Astrocyte (in vitro differentiated cells and primary cell): ENCODE measurements at places on chromosomes 13 and 19. TPM values are rescaled to one million over a fixed set of nuclear protein-coding genes. Genes with fewer than 3 reads are reported as not detected.
A peak's percentile ranks its signal among the peaks of the same experiment; 100 is the strongest.

GRCh38 chr13:98409281-98409680 lies 167.6 kb downstream of the STK24 start:
- no peaks in the 10 kb centered on the region for H3K4me1 ChIP-seq
- H3K4me3 ChIP-seq: no peak overlapping the region
- H3K27me3 ChIP-seq: no peaks in the 10 kb centered on the region
- no peaks in the 10 kb centered on the region for H3K36me3 ChIP-seq
- no peak overlapping the region for H3K27ac ChIP-seq
- no peak for DNase-seq

DNA sequence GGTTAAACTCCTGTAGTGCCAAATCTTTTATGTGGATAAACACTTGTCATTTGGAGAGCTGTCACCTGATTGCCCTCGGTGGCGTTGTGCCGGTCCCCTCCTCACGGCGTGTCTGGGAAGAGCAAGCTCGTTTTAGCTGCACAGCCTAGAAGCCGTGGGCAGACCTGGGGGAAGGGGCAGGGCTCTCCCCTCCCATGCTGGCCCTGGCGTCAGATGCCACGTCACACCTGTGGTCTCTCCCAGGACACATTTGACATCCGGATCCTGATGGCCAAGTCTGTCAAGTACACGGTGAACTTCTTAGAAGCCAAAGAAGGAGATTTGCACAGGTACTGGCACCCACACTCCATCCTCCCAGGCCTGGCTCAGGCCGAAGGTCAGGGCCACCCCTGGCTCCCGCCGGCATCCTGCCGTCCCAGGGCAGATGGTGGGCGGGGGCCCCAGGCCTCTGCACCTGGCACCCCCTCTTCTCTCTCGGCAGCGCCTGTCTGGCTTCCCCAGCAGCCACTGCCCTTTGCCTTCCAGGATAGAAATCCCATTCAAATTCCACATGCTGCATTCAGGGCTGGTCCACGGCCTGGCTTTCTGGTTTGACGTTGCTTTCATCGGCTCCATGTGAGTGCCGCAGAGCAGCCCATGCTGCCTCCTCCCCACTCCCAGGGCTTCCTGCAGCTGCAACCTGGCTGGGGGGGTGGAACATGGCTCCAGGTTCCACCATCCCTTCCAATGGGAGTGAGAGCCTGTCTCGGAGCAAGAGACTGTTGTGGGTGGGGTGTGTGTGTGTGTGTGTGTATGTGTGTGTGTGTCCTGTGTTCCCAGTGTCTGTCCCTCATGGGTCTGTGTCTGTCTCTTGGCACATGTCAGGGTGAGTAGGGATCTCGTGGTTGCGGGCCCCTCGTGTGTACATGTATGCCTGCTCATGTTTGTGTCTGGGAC lies 8.8 kb downstream of the YIPF2 start:
- H3K4me3 ChIP-seq: no peak overlapping the region
- H3K27me3 ChIP-seq: no peaks in the 10 kb centered on the region
- no peak for DNase-seq

DNA sequence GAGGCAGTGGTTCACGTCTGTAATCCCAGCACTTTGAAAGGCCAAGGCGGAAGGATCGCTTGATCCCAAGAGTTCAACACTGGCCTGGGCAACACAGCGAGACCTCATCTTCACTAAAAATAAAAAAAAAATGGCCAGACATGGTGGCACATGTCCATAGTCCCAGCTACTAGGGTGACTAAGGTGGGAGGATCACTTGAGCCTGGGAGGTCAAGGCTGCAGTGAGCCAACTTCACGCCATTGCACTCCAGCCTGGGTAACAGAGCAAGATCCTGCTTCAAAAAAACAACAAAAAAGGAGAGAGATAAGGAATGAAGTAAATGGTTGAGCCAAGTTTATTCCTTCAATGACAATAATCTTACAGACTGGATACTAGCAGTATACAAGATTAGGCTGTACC lies 21.3 kb downstream of the TBC1D4 start:
- peaks cover 2% of the 10 kb centered on the region for H3K36me3 ChIP-seq
- no peak overlapping the region for H3K27ac ChIP-seq
- H3K4me1 ChIP-seq: peaks cover 4% of the 10 kb centered on the region
- H3K4me3 ChIP-seq: no peak overlapping the region
- no peaks in the 10 kb centered on the region for H3K27me3 ChIP-seq

GRCh38 chr19:17743874-17744580 lies 7.2 kb upstream of the FCHO1 start:
- H3K36me3 ChIP-seq: no peaks in the 10 kb centered on the region
- no peak overlapping the region for H3K4me3 ChIP-seq
- DNase-seq: peak; percentile 39
- H3K4me1 ChIP-seq: peaks cover 3% of the 10 kb centered on the region
- H3K27ac ChIP-seq: no peak overlapping the region
- H3K27me3 ChIP-seq: no peaks in the 10 kb centered on the region

DNA sequence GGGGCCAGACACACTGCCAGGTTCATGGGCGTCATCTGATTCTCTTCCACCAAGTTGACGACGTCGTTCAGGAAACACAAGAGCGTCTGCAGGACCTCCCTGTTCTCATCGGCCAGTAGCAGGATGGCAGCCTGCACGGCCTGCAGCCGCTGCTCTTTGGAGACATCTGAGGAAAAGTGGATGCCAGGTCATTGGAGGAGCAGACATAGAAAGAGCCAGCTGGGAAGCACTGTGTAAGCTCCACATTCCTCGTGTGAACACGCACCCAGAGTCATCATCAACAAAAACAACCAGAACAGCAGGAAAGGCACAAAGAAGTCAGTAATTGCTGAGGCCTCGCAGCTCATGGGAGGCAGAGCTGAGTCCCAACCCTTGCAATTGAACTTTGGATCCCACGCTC lies 96.5 kb downstream of the KL start:
- no peak for DNase-seq
- H3K4me1 ChIP-seq: peaks cover 20% of the 10 kb centered on the region
- no peaks in the 10 kb centered on the region for H3K27me3 ChIP-seq
- H3K27ac ChIP-seq: peak overlapping the region; percentile 74

- no peaks in the 10 kb centered on the region for H3K4me1 ChIP-seq
- peaks cover 12% of the 10 kb centered on the region for H3K27me3 ChIP-seq
- no peaks in the 10 kb centered on the region for H3K36me3 ChIP-seq
- H3K27ac ChIP-seq: no peak overlapping the region
Measured at GRCh38 chr19:18231775-18232174, 5.5 kb upstream of the PDE4C start.

GRCh38 chr13:94343243-94343585 lies 136.3 kb downstream of the DCT start:
- peak overlapping the region; percentile 8 for H3K4me3 ChIP-seq
- peak overlapping the region; percentile 3 for H3K27ac ChIP-seq
- peak; percentile 61 for DNase-seq
- H3K27me3 ChIP-seq: no peaks in the 10 kb centered on the region

DNA sequence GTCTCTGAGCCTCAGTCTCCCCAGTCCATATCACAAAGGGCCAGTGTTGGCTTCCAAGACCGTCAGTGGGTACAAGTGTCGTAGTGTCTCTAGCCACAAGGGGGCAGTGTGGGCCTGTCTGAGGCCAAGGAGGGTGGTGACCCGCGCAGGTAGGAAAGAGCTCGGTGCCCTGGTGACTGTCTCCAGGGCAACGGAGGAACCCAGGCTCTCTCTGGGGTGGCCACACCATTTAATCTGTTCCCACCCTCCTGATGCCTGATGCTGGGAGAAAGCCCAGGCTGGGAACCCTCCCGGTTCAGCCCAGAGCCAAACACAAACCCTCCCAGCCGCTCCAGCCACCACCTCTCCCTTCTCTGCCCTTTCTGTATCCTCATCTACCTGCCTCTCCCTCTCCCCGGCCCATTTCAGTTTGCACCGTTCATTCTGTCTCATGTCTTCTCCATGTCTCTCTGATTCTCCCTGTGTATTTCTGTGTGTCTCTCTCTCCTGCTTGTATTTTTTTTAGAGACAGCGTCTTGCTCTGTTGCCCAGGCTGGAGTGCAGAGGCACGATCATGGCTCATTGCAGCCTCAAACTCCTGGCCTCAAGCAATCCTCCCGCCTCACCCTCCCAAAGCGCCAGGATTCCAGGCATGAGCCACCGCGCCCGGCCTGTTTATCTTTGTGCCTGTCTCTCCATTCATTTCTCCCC lies 17.5 kb upstream of the MEIS3 start:
- no peak overlapping the region for H3K4me3 ChIP-seq
- peaks cover 11% of the 10 kb centered on the region for H3K27me3 ChIP-seq
- no peaks in the 10 kb centered on the region for H3K4me1 ChIP-seq
- H3K27ac ChIP-seq: no peak overlapping the region
- no peak for DNase-seq
- no peaks in the 10 kb centered on the region for H3K36me3 ChIP-seq

DNA sequence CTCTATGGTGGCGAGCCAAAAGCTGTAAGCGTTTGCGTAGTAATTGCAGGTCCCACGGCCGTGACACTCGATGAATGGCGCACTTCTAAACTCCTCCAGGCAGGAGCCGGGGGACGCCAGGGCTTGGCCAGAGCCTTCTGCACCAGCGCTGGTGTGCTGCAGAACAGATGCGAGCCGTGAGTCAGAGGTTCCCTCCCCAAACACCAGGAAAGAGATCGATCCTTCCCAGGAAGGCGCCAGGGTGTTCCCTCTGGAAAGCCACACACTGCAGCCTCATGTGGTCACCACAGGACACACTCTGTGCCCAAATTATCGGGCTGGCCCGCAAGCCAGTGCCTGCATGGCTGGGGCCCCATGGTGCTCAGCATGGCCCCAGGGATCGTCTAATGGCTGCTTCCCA lies 154.6 kb downstream of the COL4A1 start:
- H3K4me3 ChIP-seq: no peak overlapping the region
- no peaks in the 10 kb centered on the region for H3K4me1 ChIP-seq
- no peak overlapping the region for H3K27ac ChIP-seq
- H3K36me3 ChIP-seq: peaks cover 67% of the 10 kb centered on the region

GRCh38 chr13:113611996-113612395 lies 27.4 kb downstream of the TFDP1 start:
- H3K4me3 ChIP-seq: no peak overlapping the region
- H3K36me3 ChIP-seq: peaks cover 7% of the 10 kb centered on the region
- no peak overlapping the region for H3K27ac ChIP-seq
- peaks cover 3% of the 10 kb centered on the region for H3K4me1 ChIP-seq

GRCh38 chr19:54415208-54415900 lies at the start of gene TTYH1:
Gene TTYH1, plus strand, starts transcription at chr19:54415464. Its CDS starts 89 bp downstream, at chr19:54415553.
- no peaks in the 10 kb centered on the region for H3K4me1 ChIP-seq
- peaks cover 31% of the 10 kb centered on the region for H3K27me3 ChIP-seq
- no peak within 1 kb of the TSS for H3K4me3 ChIP-seq
- no peak for DNase-seq
- H3K27ac ChIP-seq: no peak within 1 kb of the TSS

DNA sequence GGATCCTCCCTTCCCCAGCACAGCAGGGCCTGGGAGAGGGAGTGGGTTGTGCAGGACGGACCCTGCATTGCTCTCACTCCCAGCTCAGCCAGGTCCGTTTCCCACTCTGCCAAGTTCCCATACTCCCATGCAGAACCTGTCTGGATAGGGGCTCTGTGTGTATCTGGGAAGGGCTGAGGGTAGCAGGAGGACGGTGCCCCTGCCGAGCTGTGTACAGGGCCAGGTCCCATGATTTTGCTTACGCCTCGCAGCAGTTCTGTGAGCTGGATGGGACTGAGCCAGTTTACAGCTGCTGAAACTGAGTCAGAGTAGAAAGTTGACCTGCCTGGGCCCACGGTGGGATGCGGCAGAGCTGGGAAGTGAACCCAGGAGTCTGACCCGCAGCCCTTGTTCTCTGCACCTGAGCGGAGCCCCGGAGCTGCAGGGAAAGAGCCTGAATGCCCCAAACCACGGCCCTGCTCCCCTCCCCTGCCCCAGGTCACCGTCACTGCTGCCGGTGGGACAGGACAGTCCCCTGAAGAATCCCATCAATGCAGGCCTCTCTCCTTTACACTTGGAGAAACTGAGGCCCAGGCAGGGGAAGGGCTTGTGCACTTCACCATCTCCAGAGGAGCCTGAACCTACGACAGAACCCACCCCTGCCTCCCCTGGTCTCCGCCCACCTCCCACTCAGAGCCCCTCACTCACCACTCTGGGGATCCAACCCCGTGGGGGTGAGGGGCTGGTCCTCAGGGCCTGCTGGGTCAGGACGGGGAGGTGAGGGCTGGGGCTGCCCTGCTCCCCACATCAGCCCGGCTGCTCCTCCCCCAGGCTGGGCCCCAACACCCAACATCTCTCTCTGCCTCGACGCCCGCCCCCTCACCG lies 3.5 kb downstream of the LILRB5 start:
- no peaks in the 10 kb centered on the region for H3K4me1 ChIP-seq
- no peak overlapping the region for H3K27ac ChIP-seq
- no peaks in the 10 kb centered on the region for H3K27me3 ChIP-seq
- H3K4me3 ChIP-seq: no peak overlapping the region
- H3K36me3 ChIP-seq: no peaks in the 10 kb centered on the region
- DNase-seq: no peak

GRCh38 chr13:76129305-76130000 lies 493.3 kb downstream of the LMO7 start:
- no peaks in the 10 kb centered on the region for H3K27me3 ChIP-seq
- H3K4me3 ChIP-seq: no peak overlapping the region
- no peaks in the 10 kb centered on the region for H3K4me1 ChIP-seq
- no peak overlapping the region for H3K27ac ChIP-seq
- no peak for DNase-seq
- no peaks in the 10 kb centered on the region for H3K36me3 ChIP-seq

GRCh38 chr19:45162608-45163143 lies 1.9 kb upstream of the NKPD1 start:
- no peak overlapping the region for H3K27ac ChIP-seq
- peaks cover 2% of the 10 kb centered on the region for H3K27me3 ChIP-seq
- DNase-seq: no peak
- peaks cover 7% of the 10 kb centered on the region for H3K4me1 ChIP-seq
- no peak overlapping the region for H3K4me3 ChIP-seq

DNA sequence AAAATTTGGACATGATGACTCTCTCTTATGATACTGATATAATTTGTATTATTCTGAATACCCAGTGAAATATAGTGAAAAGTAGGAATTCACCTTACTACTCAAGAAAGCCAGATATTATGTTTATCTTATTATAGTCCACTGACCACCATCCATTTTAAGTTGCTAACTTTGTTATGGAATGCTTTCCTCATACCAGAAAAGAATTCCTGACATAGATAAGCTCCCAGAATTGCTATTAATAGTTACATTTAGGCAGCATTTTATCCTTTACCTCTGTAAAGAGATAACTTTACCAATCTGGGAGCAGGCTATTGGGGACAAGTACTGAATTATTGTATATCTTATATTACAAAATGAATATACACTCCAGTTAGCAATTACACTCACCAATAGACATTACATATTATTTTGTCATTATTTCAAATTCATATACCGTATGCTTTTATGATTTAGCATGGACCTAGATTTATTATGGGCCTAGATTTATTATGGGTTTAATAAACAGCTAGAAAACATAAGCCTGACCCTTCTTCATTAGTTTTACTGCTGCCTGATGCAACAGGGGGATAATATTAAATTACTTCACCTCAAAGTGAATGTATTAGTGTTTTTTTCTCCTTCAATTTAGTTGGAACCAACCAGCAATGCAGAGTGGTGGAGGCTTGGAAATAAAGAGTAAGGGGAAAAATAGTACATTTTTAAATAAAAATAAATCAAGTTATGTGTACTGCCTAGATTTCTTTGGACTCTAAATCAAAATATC lies 1886.1 kb downstream of the PCDH9 start:
- H3K4me3 ChIP-seq: no peak overlapping the region
- H3K4me1 ChIP-seq: no peaks in the 10 kb centered on the region
- DNase-seq: peak; percentile 33

The COMP gene
- total RNA-seq: 1.7 and 2.3 TPM in 2 replicates

The SARS2 gene
- 21.1 and 24.8 TPM in 2 replicates for total RNA-seq

The SLC10A2 gene
- total RNA-seq: not detected in 2 replicates

The CEACAM4 gene
- not detected in 2 replicates for total RNA-seq

The PROZ gene
- total RNA-seq: not detected in 2 replicates

The ZNF559 gene
- 4.7 and 5.5 TPM in 2 replicates for total RNA-seq

The FAM216B gene
- not detected in 2 replicates for total RNA-seq
